ENCODE measurements at places on chromosomes 16 and 17. TPM values are rescaled to one million over a fixed set of nuclear protein-coding genes. Genes with fewer than 3 reads are reported as not detected.
A peak's percentile ranks its signal among the peaks of the same experiment; 100 is the strongest.

DNA sequence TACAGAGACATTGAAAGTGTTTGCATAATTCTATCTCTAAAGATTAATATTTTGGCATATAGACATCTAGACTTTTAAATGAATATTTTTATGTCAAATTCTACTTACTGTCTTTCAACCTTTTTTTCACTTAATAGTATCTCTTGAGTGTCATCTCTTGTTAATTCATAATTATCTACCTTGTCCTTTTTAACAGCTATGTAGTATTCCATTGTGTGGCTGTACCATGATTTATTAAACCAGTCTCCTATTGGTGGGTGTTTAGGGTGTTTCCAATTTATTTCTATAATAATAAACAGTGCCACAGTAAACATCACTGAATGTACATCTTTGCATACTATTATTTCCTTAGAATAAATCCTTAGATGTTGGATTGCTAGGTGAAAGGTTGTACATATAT lies 16.3 kb upstream of the RNF222 start:
- DNase-seq: no peak

DNA sequence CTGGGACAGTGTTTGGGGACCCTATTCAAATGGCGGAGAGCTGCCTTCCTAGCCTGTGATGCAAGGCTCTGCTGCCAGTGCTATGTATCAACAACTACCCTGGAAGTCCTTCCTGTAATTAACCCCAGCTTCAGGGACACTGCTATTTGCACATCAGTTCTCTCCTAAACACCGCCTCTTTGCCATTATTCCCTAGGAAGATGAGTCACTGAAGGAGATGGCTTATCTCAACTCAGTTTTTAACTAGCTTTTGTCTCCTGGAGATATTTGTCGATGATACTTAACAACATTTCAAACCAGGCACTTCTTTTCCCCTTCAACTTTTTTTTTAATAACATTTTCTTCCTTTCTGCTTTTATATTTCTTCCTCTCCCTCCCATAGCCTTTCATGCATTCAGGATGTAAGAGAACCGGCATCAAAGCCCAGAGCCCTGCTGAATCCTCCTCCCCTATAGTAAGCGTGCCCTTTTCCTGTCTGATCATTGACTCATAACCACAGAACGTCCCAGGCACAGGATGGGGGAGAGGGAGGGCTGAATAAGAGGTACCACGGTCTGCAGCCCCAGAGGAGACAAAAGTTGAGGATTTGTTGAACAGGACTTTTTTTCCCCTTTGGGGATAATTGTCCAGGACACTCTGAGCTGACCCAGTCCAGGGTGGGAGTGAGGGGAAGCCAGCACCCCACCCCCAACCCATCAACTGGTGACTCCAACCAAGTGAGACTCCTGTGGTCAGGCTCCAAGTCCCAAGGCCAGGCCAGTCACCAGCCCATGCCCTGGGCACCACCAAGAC lies 387.8 kb upstream of the SALL1 start:
- DNase-seq: peak; percentile 23

GRCh38 chr16:61715393-61715792 lies 320.8 kb downstream of the CDH8 start:
- no peak for DNase-seq

GRCh38 chr16:28538733-28539596 lies at the start of gene NUPR1:
TSS of gene NUPR1 (minus strand) at chr16:28538974. CDS start at chr16:28538907, 67 bp downstream.
- DNase-seq: peak; percentile 90

Gene CASKIN1
- 0.37 TPM for polyA plus RNA-seq

Gene PMFBP1
- 0.57 TPM for polyA plus RNA-seq

Data from heart left ventricle (tissue), 16 donors.